ENCODE measurements at places on chromosomes 2 and 18.

DNA sequence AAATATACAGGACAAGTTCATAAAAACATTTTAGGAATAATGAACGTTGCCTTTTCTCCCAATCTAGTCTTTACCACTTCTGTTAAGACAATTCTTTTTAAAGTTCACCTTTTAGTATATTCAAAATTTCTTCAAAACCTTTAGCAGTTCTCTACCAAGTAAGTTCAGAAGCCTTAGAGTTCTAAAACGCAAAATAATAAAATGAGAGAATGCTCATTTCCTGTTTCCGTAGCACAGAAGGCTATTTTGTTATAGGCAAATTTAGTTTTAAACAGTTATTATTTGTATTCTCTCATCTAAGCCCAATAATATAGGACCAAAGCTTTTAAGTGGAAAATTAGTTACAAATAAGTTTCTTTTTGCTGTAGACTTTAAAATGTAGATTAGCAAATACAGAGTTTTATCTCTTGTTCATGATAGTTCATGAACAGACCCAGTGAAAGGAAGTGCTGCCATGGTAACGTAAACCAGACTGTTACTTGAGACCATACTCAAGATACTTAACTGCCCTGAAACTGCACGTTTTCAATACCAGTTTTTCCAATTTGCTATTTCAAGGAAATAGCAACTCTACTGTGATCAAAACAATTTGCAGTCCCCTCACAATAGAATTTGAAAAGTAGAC lies 173.1 kb upstream of the STON1 start:
- no peak for DNase-seq

DNA sequence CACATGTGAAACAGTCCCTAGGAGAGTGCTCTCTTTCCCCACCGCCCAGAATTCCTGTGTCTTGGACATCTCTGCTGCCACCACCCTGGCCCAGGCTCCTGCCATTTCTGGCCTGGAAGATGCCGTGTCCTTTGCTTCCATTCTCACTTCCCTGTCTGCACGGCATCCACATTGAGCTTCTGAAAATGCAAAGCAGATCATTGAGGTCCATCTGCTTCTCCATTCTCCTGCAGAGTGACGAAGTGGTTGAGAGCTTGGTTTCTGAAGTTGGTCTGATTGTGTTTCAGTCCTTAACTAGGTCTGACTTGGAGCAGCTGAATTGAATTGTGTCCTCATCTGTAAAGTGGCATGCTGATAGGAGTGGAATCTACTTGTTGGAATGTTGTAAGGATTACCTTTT lies 98.7 kb upstream of the MGAT5 start:
- no peak for DNase-seq

- no peak for DNase-seq
These were observed 33.7 kb upstream of the NFE2L2 start for GRCh38 chr2:177298191-177298590.

GRCh38 chr18:903701-904100 lies 970 bp upstream of the ADCYAP1 start:
- DNase-seq: peak; percentile 79

DNA sequence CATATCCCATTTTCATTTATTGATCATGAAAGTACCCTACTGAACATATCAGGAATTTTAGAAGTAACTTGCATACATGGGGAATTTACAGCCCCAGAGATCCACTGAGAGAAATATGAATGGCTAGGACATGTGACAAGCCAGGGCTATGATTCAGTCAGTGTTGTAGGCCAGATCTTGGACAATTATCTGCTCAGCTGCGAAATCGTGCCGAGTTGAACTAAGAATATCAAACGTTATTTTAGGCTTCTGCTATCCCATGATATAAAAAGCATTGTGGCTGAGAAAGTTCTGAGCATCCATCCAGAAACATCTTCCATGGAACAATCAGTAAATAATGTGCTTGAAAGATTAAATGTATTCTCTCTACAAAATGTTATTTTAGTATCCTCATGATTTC lies 85.7 kb upstream of the UNC80 start:
- DNase-seq: no peak

DNA sequence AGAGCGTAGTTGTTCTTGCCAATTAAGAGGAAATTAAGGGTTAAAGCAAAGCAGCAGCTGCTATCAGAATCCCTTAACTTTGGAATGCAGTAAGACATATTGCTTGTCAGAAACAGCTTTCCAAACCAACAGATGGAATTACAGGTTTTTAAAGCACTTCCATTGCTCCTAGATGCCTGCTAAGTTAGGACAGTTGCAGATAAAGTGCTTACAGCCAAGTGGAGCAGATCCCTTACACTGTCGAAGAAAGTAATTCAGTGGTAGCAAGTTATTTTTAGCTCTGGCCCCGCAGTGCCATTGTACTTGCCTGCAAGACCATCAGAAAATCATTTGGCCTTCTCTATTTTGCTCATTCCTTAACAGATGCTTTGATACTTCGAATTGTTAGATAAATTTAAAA lies 5.4 kb downstream of the PDK1 start:
- DNase-seq: no peak

GRCh38 chr18:3791238-3791637 lies 341.3 kb downstream of the TGIF1 start:
- no peak for DNase-seq

DNA sequence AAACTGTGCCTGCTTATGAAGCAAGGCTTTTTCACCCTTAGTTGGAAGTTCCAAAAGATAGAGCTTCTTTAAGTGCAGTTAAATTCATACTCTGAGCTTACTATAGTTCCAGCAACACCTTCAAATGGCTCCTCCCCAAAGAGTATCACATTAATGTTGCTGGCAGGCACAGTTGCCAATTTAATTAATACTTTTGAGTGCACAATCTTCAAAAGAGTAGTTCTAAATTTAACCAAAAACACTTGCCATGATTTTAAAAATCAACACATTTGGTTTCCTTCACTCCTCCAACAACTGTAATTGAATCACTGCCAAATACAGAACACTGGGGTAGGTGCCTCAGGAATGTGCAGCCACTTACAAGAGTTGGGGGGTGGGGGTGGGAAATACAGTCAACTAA lies 150.6 kb upstream of the UBE2E3 start:
- no peak for DNase-seq

DNA sequence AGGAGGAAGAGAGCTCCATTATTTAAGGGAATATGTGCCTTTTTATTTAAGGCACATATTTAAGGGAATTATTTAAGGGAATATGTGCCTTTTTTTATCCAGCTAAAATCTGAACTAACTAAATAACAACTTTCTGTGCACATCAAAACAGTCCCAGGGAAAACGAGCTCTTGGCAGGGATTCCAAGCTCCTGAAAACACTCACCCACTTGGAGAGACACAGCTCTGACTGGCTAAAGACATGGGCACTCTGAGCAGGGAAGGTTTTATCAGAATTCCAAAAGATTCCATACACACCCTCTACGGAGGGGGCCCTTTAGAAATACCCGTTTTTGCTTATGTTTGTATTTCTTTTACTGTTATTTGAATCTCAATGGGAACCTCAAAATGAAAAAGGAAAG lies 181.0 kb downstream of the ZNF516 start:
- DNase-seq: no peak

- no peak for DNase-seq
These were observed 699.6 kb downstream of the NYAP2 start for GRCh38 chr2:226098861-226099745.

DNA sequence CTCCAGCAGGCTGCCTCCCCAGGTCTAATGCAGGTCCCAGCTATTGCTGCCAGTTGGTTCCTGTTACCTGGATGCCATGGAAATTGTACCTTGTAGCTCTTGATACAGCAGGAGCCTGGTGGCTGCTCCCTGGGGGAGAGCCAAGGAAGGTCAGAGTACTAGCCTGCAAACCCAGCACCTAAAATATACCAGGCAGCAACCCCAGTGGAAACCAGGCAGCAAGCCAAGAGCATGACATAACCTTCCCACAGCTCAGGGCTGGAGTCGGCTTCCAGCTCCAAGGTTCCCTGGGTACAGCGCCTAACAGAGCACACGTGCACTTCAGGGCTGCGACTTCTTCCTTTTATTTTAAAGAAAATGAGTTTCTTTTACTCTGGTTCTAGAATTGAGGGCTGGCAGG lies 30.3 kb downstream of the TNP1 start:
- no peak for DNase-seq

GRCh38 chr2:207352978-207353671 lies 176.6 kb upstream of the CREB1 start:
- no peak for DNase-seq

DNA sequence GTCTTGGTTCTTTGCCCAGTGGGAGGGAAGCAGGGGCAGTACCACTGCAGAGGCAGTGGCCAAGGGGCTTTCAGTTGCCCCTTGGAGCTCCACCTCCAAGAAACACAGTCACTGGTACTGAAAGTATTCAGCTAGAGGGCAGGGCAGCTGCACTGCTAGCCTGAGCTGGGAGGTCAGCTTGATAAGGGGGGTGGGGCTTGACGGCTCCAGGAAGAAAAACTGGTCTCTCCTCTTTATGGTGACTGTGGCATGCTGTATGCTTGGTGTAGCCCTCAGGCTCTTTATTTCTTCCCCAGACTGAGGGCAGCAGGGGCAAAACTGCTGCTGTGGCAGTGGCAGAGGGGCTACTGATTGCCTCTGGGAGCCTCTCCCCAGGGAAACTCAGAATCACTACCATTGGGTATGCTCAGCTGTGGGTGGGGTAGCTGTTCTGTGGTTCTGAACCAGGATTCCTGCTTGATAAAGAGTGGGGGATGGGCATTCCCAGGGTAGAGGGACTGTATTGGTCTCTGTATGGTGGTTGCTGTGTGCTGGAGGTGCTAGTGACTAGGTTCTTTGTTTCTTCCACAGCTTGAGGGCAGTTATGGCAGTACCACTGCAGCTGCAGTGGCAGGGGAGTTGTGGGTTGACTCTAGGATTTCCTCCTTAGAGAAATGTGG lies 134.6 kb upstream of the SCN7A start:
- no peak for DNase-seq

GRCh38 chr2:169775354-169775753 lies 23.3 kb upstream of the SSB start:
- no peak for DNase-seq

GRCh38 chr2:210442457-210442856 lies 34.1 kb downstream of the LANCL1 start:
- DNase-seq: no peak

- peak; percentile 55 for DNase-seq
These were observed 42.1 kb upstream of the GALR1 start for GRCh38 chr18:77207540-77207939.

DNA sequence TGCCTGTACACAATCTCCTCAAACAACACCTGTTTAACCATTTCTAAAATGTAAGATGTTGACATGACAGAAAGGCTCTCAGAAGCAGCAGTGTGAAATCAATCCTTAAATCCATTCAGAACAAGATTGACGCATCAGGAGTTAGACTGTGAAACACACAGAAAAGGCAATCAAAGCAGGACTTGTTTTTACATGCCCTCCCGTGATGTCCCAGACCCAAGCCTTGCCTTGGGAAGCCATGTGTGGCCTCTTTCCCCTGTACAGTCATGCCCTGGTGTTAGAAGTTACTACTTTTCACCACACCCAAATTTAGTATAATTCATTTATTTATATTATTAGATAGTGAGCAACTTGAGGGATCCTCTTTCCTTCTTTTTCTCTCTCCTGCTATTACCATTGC lies 115.7 kb downstream of the NCKAP5 start:
- DNase-seq: no peak

DNA sequence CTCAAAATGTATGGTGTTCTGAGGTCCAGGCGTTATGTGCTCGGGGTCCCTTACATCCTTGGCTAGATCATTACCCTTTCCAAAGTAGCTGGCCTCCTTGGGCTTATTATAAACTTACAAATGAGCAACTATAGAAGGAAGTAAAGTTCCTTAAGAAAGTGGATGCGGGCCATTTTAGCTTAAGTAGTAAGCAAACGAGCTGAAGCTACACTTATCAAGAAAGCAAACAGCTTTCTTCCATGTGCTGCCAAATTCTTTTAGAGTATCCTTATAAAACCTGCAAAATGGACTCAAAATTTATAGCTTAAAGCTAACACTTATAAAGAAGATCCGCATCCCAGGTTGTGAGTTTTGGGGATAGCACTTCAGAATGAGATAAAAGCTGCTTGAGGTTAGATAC lies 75.3 kb downstream of the ACTR3 start:
- no peak for DNase-seq

DNA sequence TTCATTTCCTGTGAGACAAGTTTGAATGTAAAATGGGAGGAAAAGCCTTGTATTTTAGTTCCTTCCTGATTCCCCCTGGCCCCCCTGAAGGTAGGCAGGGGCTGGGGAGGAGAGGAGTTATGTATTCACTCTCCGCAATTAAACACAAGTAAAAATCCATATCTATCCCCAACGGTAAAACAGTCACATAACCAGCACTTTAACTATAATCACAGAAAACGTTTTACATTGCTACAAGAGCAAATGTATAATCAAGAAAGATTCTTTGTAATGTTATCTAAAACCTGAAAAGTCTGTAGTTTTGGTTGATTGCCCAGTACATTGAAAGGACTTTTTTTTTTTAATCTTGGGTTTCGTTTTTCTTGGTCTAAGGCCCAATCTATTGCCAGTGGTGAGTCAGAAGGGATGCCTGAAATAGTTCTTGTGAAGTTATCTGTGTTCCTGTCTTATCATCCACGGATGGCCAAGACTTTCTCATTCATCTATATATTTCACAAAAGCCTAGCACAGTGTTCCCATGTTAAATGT lies 34.5 kb upstream of the CCNYL1 start:
- DNase-seq: no peak

- DNase-seq: no peak
These were observed 17.4 kb downstream of the DYNC2LI1 start for GRCh38 chr2:43791035-43791765.

DNA sequence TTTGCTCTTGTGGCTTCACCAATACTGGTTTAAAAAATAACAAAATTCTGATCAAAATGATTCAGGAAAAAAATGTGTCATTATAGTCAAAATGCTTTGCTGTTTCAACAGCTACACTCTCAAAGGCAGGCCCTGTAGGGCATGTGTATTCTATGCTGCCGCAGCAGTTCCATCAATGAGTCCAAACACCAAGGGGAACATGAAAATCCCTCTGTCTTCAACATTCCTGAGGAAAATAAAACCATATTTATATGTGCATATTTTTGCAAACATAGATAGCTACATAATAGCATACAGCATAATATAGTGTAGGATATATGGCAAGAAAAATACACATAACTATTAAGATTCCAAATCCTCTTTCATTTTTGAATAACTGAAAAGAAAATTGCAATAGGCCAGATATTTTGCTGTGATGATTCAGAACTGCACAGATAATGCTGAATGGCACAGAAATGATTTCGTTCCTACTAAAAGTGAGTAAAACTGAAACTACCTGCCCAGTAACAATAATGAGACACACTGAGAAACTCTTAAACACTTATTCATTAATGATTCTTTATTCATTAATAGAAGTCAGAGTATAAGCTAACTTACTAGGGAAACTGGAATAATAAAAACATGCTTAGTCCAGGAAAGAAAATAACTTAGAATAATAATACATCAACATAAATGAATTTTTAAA lies 343.8 kb downstream of the SUCLG1 start:
- no peak for DNase-seq

DNA sequence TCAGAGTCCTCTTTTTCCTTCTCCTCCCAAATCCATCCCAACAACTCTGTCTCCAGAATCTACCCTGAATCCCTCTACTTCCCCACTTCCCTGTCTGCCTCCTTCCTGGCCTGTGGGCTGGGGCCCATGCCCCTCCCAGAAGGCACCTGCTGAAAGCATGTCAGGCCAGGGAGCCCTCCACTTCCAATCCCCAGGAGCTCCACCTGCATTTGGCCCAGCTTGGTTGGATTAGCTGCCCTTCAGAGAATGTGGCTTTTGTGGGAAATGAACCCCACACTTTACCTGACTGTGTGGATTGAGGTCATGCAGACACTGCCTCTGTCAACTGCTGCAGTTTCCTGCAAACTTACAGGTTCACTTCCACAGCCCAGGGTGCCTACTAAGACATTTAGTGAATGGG lies 58.5 kb downstream of the ACOXL start:
- no peak for DNase-seq

- no peak for DNase-seq
These were observed 78.3 kb downstream of the VWC2L start for GRCh38 chr2:214489181-214489580.
